CD4-positive, CD25-positive, alpha-beta regulatory T cell (primary cell): ENCODE measurements at places on chromosomes 7 and 10. TPM values are rescaled to one million over a fixed set of nuclear protein-coding genes. Genes with fewer than 3 reads are reported as not detected.

WNT16 gene
- 0.09 TPM for polyA plus RNA-seq

SUN3 gene
- not detected for polyA plus RNA-seq

MRLN gene
- not detected for polyA plus RNA-seq

CUBN gene
- 0.30 TPM for polyA plus RNA-seq

CPA5 gene
- 59.1 TPM for polyA plus RNA-seq

FGFR2 gene
- polyA plus RNA-seq: 0.60 TPM

NUDCD3 gene
- 70.1 TPM for polyA plus RNA-seq

DNA sequence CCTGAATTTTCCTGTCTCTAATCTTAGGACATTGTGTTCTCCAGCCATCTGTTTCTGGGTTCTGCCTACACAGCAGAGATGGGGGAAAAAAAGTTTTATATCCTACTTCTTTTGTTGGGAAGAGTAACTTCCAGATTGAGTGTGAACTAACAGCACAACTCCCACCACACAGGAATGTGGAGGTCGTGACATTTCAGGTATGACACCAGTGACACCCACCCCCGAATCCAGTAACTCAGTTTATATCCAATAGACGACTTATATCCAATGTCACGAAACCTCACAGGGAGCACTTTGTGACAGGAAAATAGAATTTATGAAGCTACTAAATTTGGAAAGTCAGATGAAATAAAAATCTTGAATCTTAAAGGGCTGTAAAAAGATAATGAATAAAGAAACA, 211.9 kb upstream of the GRM3 start:
- H3K4me3 ChIP-seq: no peak overlapping the region

DNA sequence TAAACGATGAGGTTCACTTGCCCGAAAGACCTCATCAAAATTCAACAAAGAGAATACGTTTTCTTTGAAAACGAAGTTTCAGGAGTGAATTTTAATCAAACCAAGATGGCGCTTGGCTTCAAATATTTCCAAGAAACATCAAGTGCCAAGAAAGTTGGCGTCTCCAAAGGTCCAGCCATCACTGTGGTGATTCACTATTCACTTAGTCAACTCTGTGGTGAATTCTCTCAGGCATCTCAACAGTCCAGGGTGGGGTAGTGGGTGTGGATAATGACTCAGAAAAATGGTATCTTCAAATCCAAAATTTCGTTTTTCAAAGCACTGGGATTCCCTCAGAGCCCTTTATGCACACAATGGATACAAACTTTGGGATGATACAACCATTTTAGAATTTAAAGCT, 133.1 kb downstream of the SVIL start:
- no peaks in the 10 kb centered on the region for H3K27me3 ChIP-seq
- no peaks in the 10 kb centered on the region for H3K4me1 ChIP-seq
- no peaks in the 10 kb centered on the region for H3K36me3 ChIP-seq
- no peak overlapping the region for H3K4me3 ChIP-seq
- DNase-seq: no peak

- H3K36me3 ChIP-seq: no peaks in the 10 kb centered on the region
- no peaks in the 10 kb centered on the region for H3K4me1 ChIP-seq
- no peaks in the 10 kb centered on the region for H3K27me3 ChIP-seq
- no peak overlapping the region for H3K4me3 ChIP-seq
These were observed 293.7 kb downstream of the BBS9 start for GRCh38 chr7:33422825-33423645.

DNA sequence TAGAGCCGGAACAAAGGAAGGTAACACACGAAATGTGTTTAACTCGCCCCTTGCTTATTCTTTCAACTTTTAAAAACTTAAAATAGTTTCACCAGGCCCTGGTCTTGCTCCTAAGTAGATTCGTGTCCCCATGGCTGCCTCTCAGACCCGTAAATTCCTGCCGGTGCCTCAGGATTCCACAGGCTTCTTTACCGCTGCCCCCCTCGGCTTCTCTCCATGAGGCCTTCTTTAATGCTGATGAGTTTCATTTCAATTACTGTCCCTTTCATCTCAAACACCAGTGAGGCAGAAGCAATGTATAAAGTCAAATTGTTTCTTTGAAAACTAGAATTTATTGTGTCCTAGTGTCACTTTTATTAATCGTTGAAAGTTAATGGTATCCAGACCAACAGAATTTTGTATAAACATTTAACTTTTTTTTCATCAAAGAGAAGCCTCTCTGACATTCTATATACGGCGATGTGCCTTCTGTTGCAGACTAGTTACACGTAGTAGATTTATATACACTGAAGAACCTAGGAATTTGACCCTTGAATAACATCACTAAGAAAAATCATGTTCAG, 225.2 kb downstream of the C7orf25 start:
- no peaks in the 10 kb centered on the region for H3K36me3 ChIP-seq
- no peak overlapping the region for H3K27ac ChIP-seq
- H3K4me1 ChIP-seq: no peaks in the 10 kb centered on the region
- DNase-seq: no peak

DNA sequence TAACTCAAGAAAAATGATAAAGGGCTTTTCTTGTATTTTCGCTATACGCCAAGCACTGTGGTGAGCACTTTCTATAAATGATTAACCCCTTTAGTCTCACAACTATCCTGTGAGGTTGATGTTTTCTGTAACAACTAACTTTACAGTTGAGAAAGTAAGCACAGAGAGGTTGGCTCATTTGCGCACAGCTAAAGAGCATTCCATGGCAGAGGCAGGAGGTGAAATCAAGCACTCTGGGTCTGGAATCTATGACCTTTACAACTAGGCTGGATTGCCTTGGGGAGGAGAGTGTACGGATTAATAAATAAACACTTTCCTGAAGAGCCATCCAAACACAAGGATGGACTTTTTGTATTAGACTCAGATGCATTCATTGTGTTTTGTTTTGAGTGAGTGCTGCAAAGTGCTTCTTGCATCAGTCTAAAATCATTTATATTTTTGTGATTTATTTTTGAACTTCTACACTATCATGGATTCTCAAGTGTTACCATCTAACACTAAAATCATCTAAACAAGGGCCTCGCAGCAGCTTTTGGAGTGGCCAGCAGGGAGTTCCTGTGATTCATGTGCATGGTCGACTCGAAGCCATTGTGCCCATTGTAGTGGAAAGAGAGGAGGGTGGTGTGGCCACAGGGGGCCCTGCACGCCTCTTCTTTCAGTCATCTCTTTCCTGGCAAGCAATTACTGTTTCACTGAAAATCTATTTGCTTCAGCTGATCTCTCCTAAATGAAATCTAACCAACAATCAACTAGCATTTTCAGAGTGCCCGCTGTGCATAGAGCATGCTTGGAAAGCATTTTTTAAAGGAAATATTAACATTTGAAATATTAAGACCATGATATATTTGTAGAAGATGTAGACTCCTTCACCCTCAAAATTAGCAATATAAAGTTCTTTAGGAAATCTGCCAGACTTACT, 633.4 kb upstream of the COBL start:
- no peak overlapping the region for H3K4me3 ChIP-seq
- no peaks in the 10 kb centered on the region for H3K27me3 ChIP-seq
- H3K36me3 ChIP-seq: no peaks in the 10 kb centered on the region
- no peak overlapping the region for H3K27ac ChIP-seq
- DNase-seq: no peak
- no peaks in the 10 kb centered on the region for H3K4me1 ChIP-seq

- H3K27ac ChIP-seq: no peak overlapping the region
- no peak overlapping the region for H3K4me3 ChIP-seq
- DNase-seq: no peak
- peaks cover 3% of the 10 kb centered on the region for H3K27me3 ChIP-seq
- H3K36me3 ChIP-seq: no peaks in the 10 kb centered on the region
These were observed 119.4 kb downstream of the PRPF18 start for GRCh38 chr10:13706175-13706574.

DNA sequence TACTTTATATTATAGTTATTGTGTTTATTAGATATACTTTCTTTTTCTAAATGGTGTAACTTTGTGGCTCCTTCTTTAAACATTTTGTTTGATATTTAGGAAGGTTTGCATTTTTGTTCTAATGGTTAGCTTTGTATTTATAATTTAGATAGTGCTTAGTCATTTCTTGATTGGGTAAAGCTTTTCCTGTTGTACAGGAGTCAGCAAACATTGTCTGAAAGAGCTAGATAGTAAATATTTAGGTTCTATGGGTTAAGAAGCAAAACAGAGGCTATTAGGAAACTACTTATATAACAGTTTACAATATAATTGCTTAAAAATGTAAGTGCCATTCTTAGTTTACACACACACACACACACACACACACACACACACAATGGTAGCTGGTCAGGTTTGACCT, 70.6 kb upstream of the CCDC6 start:
- H3K36me3 ChIP-seq: no peaks in the 10 kb centered on the region
- H3K4me3 ChIP-seq: no peak overlapping the region
- H3K27ac ChIP-seq: no peak overlapping the region
- H3K27me3 ChIP-seq: no peaks in the 10 kb centered on the region

GRCh38 chr10:87957702-87958101, 94.3 kb downstream of the PTEN start:
- DNase-seq: no peak
- H3K36me3 ChIP-seq: peaks cover 57% of the 10 kb centered on the region
- H3K27me3 ChIP-seq: no peaks in the 10 kb centered on the region
- peaks cover 5% of the 10 kb centered on the region for H3K4me1 ChIP-seq
- H3K4me3 ChIP-seq: no peak overlapping the region

GRCh38 chr7:38506756-38507155, 124.4 kb downstream of the AMPH start:
- H3K27ac ChIP-seq: no peak overlapping the region
- no peaks in the 10 kb centered on the region for H3K4me1 ChIP-seq
- H3K27me3 ChIP-seq: no peaks in the 10 kb centered on the region
- no peaks in the 10 kb centered on the region for H3K36me3 ChIP-seq

GRCh38 chr10:103720328-103720963, 134.9 kb downstream of the SH3PXD2A start:
- no peak overlapping the region for H3K4me3 ChIP-seq
- H3K4me1 ChIP-seq: no peaks in the 10 kb centered on the region
- no peak for DNase-seq
- no peak overlapping the region for H3K27ac ChIP-seq

DNA sequence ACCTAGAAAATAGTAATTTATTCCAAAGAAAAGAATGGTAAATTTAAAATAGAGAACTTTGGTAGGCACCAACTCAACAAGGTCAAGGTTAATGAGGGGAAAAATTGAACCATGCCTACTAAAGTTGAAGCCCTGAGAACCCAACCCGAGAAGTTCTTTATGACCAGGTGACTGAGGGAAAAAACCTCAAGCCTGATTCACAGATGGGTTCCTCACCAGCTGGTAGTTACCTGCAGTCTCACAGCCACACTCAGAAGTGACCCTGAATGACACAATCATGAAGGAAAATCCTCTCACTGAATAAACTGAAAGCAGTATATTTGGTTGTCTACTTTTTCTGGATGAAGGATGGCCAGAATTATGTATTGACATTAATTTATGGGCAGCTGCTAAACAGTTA, 7.0 kb downstream of the C10orf67 start:
- no peak for DNase-seq
- no peak overlapping the region for H3K4me3 ChIP-seq
- no peak overlapping the region for H3K27ac ChIP-seq

GRCh38 chr10:27241010-27241651, 534 bp upstream of the ACBD5 start:
- H3K27ac ChIP-seq: peak overlapping the region; percentile 96
- H3K27me3 ChIP-seq: no peaks in the 10 kb centered on the region
- peak overlapping the region; percentile 98 for H3K4me3 ChIP-seq
- H3K36me3 ChIP-seq: no peaks in the 10 kb centered on the region
- no peak for DNase-seq
- peaks cover 41% of the 10 kb centered on the region for H3K4me1 ChIP-seq

DNA sequence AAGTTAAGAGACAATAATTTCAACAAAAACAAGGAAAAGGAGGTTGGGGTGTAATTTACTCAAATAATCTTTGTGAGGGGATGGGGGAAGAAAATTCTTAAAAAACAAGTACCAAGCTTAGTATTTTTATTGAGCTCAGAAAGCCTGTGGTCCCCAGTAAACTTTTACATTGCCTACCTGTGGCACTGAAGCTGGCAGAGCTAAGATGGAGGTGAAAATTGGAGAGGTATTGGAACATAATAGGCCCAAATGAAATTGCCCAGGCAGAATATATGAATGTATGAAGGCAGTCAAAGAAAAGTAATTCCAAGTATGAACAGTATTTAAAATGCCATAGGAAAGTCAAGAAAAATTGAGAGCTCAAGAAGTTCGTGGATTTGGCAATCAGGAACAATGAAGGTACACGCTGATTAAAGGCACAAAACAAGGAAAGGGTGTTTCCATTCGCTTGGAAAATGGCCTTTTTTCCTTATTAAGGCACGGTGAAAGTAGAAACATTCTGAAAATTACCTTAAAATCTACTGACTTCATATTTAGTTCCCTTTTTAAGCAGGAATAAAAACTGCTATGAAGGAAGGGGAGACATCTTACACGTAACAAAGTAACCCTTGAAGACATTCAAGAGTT, 3.4 kb upstream of the KMT2E start:
- no peaks in the 10 kb centered on the region for H3K27me3 ChIP-seq
- peak overlapping the region; percentile 100 for H3K4me3 ChIP-seq
- H3K27ac ChIP-seq: peak overlapping the region; percentile 100
- no peak for DNase-seq
- H3K36me3 ChIP-seq: peaks cover 7% of the 10 kb centered on the region

GRCh38 chr7:140039896-140040295, 22.9 kb downstream of the PARP12 start:
- H3K4me3 ChIP-seq: no peak overlapping the region
- H3K36me3 ChIP-seq: peaks cover 92% of the 10 kb centered on the region

DNA sequence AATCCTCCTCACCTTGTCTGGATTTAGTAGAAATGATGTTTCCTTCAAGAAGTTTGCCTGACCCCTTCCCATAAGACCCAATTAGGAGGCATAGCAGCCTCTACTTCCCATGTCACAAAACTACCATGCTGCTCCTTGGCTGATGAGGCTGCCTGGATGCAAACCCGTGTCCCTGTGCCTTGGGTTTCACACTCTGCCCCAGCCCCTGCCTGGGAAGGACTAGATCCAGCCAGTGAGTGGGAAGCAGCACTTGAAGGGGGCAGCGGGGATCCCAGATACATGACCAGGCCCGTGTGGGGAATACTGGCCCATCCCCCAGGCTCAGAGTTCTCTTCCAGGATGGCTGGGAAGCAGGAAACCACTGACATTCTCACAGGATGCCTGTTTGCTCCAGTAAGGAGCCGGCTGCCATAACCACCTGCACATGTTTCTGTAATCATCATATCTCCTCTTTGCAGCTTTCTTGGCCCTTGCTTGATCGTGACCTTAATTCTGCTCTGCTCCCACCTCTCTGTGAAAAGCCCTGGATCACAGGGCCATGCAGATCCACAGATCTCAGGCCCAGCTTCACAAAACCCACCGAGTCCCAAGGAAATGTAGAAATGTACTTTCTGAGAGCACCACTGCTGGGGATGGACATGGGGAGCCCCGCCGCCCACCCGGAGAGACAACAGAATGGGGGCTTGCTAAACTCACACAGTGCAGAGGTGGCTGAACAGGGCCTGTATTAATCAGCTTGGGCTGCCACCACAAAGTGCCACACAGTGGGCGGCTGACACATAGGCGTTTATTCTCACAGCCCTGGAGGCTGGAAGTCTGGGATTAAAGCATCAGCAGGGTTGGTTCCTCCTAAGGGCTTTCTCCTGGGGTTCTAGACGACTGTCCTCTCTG, 287.8 kb upstream of the IGFBP3 start:
- no peak overlapping the region for H3K4me3 ChIP-seq
- no peak for DNase-seq
- no peak overlapping the region for H3K27ac ChIP-seq

- H3K4me1 ChIP-seq: no peaks in the 10 kb centered on the region
- no peaks in the 10 kb centered on the region for H3K27me3 ChIP-seq
- H3K36me3 ChIP-seq: no peaks in the 10 kb centered on the region
These were observed 30.8 kb upstream of the NME8 start for GRCh38 chr7:37817591-37817960.
